ENCODE measurements at places on chromosomes 11 and 22.

GRCh38 chr11:66851698-66852465 is 5.0 kb upstream of the LRFN4 start:
- peak; percentile 33 for DNase-seq

DNA sequence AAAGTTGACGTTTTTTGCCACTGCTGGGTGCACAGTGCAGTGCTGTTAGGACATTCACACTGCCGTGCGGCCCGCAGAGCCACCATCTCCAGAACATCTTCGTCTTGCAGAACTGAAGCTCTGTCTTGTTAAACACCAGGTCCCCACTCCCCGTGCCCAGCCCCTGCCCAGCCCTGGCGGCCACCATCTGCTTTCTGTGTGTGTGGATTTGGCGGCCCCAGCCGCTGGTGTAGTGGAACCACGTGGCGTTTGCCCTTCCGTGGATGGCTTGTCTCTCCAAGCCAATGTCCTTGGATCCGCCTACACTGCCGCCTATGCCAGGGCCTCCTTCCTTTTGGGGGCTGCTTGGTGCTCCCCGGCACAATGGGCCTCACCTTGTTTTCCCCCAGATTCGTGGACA is 8.2 kb upstream of the MUC5AC start:
- DNase-seq, result no peak

- DNase-seq, result no peak
Measured at GRCh38 chr11:8017894-8018483, 30.9 kb downstream of the EIF3F start.

DNA sequence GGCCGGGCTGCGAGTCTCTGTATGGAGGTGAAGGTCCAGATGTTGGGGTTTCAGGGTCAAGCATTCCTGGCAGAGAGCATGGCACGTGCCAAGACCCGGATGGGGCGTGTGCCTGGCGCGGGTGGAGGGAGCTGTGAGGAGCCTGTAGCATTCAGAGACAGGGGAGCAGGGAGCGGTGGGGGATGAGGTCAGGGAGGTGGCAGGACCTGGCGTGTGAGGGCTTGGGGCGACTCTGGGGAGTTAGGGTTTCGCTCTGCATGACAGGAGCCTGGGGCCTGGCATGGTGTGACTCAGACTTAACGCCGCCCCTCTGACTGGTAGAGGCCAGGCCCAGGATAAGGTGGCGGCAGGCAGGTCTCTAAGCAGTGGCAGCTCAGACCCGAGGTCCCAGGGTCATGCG is 103.0 kb downstream of the KCNQ1 start:
- DNase-seq, result no peak

GRCh38 chr11:17887779-17888178 is 125.1 kb downstream of the SERGEF start:
- no peak for DNase-seq

- DNase-seq, result no peak
Measured at GRCh38 chr11:24594401-24594800, 97.5 kb downstream of the LUZP2 start.

DNA sequence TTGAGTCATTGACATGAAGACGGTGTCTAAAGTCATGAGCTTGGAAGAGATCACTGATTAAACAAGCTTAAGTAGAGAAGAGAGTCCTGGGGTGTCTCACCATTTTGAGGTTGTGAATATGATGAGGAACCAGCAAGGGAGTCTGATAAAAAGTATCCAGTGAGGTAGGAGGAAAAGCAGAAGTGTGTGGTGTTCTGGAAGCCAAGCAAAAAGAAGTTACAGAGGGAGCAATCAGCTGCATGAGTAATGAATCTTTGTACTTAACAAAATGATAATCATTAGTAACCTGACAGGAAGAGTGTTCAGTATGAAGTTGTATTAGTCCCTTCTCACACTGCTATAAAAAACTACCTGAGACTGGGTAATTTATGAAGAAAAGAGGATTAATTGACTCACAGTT is 131.3 kb downstream of the C11orf87 start:
- no peak for DNase-seq

GRCh38 chr11:131370901-131371790 is 731 bp downstream of the NTM start:
- no peak for DNase-seq

DNA sequence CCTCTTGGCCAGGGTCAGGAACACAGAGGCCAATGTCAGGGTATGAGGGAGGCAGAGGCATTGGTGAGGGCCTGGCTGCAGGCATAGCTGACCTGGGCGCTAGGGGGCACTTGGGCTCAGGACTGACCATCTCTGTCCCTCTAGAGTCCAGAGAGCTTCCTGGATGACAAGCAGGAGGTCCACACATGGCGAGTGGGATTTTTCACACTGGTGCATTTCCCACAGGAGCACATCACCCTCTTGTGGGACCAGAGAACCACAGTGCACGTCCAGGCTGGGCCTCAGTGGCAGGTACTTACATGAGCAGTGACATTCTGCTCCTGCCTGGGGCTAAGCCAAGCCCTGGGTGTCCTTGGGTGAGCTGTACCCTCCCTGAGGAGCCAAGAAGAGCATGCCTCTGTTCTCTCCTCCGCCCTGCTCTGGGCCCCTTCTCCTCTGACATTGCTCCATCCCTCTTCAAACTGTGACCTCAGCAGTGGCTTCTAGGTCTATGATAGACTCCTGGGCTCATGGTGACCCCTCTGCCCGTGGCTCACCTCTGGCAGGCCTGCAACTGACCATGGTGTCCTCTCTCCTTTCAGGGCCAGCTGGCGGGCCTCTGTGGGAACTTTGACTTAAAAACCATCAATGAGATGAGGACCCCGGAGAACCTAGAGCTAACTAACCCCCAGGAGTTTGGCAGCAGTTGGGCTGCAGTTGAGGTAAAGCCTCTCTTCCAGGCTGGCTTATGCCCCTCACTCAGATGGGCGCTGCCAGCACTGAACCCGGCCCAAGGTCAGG is 46.6 kb downstream of the OTOG start:
- no peak for DNase-seq

DNA sequence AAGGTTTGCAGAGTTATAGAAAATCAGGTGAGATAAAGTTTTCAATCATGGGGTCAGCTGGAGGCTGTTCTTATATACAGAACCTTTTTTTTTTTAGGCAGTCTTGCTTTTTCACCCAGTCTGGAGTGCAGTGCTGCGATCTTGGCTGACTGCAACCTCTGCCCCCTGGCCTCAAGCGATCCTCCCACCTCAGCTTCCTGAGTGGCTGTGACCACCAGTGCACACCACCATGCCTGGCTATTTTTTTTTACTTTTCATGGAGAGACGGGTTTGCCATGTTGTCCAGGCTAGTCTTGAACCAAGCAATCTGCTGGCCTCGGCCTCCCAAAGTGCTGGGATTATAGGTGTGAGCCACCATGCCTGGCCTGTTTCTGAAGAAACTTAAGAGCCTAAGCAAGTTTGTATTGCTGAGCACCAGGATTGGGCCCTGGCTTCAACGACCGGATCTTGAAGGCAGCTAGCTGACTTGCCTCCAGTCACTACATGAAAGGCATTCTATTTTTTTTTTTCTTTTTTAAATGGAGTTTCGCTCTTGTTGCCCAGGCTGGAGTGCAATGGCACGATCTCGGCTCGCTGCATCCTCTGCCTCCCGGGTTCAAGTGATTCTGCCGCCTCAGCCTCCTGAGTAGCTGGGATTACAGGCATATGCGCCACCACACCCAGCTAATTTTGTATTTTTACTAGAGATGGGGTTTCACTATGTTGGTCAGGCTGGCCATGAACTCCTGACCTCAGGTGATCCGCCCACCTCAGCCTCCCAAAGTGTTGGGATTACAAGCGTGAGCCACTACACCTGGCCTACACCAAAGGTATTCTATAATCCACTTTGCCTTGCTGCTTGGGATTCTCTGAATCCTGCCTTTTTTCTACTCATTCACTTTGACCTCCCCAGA is 7.6 kb downstream of the XBP1 start:
- DNase-seq, result no peak

DNA sequence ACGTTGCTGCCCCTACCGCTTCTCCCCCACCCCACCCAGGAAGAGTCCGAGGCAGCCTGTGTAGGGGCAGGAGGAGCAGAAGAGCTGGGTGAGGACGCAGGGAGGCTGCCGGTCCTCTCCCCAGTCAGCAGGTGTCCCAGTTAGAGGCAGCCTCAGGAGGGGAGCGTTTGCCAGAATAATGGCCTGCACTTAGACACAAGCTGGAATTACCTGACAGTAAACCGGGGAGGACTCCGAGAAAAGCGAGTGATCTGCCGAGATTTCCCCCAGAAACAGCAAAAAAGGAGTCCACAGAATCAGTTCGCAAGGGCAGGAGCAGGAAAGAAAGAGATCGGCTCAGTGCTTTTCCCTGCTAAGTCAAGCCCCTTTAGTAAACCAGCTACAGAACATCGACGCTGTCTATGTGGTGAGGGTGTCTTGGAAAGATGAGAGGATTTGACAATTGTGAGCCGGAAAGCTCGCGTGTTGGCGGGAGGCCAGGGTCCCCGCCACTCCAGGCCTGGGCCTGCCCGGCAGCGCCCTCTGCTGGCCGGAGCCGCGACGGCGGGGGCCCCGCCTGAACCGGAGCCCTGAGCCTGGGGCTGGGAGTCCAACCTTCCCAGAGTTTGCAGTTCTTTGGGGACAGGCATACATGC is 17.7 kb upstream of the THRSP start:
- peak; percentile 68 for DNase-seq

DNA sequence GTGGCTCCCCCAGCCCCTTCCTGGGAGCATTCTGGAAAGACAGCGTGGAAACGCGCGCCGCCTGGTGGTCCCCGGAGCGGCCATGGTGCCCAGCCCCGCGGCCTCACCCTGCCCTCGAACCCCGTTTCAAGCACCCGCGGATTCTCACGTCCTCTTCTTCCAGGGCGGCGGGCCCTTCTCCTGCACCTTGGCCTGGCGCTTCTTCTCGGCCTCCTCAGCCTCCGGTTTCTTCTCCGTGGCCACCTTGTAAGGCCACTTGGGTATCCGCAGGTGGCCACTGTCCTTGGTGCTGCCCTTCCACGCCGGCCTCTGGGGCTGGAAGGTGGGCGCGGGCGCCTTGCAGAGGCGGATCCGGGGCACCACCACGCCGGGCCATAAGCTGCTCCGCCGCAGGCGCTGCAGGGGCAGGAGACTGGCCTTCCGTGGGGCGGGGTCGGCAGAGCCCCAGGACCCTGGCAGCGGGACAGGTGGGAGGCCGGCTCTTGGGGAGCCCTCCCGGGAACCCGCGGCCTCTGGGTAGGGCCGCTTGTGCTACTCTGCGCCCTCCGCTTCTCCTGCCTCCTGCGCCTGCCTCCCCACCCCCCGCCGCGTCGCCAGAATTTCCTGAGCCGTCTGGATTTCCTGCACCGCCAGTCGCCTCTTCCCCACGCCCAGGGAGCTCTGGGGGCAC is 83.4 kb downstream of the TRIM51G start:
- no peak for DNase-seq

- DNase-seq, result no peak
Measured at GRCh38 chr11:119676461-119677020, 52.5 kb downstream of the NECTIN1 start.

- peak; percentile 67 for DNase-seq
Measured at GRCh38 chr11:8225589-8226036, 38.1 kb downstream of the LMO1 start.

DNA sequence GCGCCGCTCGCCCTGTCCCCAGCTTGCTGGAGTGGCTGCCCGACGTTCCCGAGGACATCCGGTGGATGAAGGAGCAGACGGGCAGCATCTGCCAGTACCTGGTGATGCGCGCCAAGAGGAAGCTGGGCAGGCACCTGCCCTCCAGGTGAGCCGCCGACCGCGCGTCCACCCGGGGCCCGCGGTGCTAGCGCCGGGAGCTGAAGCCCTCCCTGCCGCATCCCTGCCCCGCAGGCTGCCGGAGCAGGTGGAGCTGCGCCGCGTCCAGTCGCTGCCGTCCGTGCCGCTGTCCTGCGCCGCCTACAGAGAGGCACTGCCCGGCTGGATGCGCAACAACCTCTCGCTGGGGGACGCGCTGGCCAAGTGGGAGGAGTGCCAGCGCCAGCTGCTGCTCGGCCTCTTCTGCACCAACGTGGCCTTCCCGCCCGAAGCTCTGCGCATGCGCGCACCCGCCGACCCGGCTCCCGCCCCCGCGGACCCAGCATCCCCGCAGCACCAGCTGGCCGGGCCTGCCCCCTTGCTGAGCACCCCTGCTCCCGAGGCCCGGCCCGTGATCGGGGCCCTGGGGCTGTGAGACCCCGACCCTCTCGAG is 3.3 kb upstream of the CRACR2B start:
- no peak for DNase-seq

DNA sequence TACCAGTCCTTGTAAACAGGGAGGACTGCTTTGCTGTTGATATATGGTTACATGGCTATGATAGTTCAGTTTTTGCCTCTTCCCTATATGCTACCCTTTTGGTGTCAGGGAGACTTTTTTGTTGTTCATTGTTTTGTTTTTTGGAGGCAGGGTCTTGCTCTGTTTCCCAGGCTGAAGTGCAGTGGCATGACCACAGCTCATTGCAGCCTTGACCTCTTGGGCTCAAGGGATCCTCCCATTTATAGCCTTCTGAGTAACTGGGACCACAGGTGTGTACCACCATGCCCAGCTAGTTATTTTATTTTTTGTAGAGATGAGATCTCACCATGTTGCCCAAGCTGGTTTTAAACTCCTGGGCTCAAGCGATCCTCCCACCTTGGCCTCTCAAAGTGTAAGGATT is 38.6 kb upstream of the SPTBN2 start:
- DNase-seq, result no peak

DNA sequence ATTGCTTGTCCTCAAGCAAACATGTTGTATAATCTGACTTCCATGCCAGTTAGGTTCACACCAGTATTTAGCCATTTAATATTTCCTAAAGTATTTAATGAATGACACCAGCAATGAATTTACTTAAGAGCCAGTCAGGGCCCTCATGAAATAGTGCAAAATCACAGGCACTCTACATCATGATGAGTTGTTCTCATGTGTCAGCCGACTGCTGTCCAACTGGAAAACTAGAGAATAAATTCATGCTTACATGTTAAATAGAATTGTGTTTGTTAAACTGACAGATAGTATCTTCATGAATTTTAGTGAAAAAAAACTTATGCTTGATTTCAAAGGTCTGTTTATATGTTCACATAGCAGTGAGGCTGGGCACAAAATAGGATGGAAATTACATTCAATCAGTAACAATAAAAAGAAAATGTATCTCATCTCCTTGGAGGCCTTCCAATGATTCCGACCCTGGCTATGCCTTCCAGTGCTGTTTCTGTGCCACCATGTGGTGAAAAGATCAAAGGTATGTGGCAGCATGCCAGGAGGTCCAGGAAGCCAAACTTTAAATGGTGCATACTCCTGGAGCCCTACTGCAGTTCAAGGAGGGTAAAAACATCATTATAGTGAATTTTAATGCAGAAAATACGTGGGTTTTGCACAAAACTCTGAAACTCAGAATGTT is 45.2 kb downstream of the CTSC start:
- DNase-seq, result no peak

- DNase-seq, result no peak
Measured at GRCh38 chr11:771617-772204, 5.6 kb downstream of the GATD1 start.

DNA sequence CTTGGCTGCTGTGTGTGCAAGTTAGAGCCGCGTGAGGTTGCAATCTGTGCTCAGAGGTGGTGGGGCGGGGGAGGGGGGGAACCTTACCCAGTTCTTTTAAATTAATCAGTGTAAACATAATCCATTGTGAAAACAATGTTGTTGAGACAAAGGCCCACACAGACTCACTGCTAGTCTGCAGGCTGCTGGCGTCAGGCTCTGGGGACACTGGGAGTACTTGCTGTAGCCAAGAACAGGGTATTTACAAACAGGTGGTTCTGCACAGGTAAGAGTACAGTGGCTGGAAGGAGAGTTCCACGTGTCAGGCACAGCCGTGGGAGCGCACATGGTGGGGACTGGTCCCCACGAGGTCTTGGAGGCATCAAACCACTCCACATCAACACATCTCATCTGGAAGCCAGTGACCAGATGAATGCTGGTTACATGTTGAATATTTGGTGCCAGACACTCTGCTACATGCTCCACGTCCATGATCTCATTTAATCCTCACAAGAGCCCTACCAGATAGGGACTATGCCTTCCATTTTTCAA is 27.4 kb downstream of the SCUBE1 start:
- no peak for DNase-seq

GRCh38 chr11:121237686-121238658 is 54.6 kb upstream of the SC5D start:
- DNase-seq, result no peak

Measured in activated CD4-positive, alpha-beta T cell treated with anti-CD3 and anti-CD28 coated beads, Interleukin-2, amount 10 ng/mL, durations not matched to agents 7 days and 5 days (primary cell).